NCI-H526 treated with DMSO at 0.1 percent for 48 hours (cell line): ENCODE measurements at places on chromosomes 7 and 10.
A peak's percentile ranks its signal among the peaks of the same experiment; 100 is the strongest.

GRCh38 chr10:43203448-43204041, 63.3 kb downstream of the RASGEF1A start:
- DNase-seq = peak; percentile 23

- DNase-seq = peak; percentile 48
These were observed 982 bp downstream of the COBL start for GRCh38 chr7:51315393-51316261.

GRCh38 chr10:91978585-91978984, 55.0 kb downstream of the BTAF1 start:
- no peak for DNase-seq

- no peak for DNase-seq
These were observed 210.9 kb downstream of the CREB5 start for GRCh38 chr7:28623105-28623730.

- no peak for DNase-seq
These were observed 305.1 kb upstream of the CSTF2T start for GRCh38 chr10:52004342-52004949.

- DNase-seq = peak; percentile 94
These were observed at the start of gene TASOR2 for GRCh38 chr10:5684318-5684970. Gene TASOR2, plus strand, starts transcription at chr10:5684838. Its CDS starts 35,805 bp downstream, at chr10:5720643.

DNA sequence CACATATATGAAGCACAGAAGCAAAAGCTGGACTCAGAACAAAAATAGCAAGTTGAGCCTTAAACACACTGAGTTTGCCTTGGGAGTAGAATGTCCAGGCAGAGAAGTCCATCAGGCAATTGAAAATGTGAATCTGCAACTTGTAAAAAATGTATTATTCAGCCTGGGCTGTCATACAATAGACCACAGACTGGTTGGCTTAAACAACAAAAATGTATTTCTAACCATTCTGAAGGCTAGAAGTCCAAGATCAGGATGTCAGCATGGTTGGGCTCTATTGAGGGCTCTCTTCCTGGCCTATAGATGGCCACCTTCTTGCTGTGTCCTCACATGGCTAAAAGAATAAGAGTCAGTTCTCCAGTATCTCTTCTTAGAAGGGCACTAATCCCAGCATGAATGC, 76.5 kb upstream of the CAPZA2 start:
- DNase-seq = no peak

- no peak for DNase-seq
These were observed 32.0 kb downstream of the CFAP46 start for GRCh38 chr10:132910186-132910880.

DNA sequence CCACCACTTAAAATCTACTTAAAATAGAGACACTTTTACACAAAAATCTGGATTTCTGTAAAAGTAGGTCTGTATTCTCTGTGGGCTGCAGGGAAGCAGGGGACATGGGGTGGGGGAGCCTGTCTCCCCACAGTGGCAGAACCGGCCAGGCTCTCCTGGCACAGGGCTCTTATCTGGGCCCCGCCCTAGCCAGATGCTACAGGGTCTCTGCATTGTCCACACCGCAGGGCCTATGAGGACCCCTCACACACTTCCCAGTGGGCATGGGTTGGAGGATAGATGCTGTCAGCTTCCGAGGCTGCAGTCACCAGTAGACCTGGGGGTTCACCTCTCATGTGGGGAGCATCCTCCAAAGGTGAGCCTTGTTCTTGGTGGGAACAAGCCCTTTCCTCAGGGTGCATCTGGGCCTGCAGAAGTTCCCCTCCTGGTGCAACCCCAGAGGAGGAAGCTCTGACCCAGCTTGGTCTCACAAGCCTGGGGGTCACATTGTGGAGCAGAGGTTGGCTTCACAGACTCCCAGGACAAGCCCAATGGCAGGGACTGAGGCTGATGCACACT, 15.4 kb upstream of the MYL7 start:
- no peak for DNase-seq

DNA sequence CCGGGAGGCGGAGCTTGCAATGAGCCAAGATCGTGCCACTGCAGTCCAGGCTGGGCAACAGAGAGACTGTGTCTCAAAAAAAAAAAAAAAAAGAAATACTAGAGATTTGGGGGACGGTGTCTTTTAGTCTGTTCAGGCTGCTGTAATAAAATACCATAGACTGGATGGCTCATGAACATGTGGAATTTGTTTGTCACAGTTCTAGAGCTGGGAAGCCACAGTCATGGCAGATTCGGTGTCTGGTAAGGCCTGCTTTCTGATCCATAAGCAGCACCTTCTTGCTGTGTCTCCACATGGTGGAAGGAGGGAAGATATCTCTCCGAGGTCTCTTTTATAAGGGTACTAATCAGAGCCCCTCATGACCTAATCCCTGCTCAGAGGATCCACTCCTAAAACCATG, 102.7 kb upstream of the MKLN1 start:
- no peak for DNase-seq

- no peak for DNase-seq
These were observed 124.3 kb downstream of the THSD7A start for GRCh38 chr7:11707606-11708193.

GRCh38 chr7:18287482-18287881, 208.1 kb upstream of the HDAC9 start:
- DNase-seq = no peak

DNA sequence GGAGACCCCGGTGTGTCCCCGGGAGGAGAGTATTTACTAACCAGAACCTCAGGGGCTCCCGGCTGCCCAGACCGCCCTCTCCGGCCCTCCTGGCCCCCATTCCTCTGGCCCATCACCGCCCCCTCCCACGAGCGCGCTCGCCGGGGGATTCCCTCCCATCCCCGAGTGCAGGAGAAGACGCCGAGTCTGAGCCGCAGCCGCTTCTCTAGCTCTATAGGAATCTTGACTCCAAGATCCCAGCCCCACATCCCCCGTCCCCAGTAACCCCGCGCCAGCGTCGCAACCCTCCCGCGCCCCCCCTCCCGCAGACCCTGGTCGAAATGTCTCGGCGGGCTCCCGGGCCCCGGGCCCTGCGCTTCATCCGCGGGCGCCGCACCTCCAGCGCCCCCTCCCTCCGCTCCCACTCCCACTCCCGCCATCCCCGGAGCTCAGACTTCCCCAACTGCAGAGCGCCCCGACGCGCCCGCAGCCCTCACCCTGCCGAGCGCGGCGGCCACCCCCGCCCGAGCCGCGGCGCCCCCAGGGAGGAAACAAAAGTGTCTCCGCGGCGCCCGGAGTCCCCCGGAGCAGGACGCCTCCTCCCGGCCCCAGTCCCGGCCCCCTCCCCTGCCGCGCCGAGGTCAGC, 541 bp downstream of the ELMO1 start:
- no peak for DNase-seq

GRCh38 chr7:72038022-72038732, 374.0 kb downstream of the CALN1 start:
- no peak for DNase-seq

DNA sequence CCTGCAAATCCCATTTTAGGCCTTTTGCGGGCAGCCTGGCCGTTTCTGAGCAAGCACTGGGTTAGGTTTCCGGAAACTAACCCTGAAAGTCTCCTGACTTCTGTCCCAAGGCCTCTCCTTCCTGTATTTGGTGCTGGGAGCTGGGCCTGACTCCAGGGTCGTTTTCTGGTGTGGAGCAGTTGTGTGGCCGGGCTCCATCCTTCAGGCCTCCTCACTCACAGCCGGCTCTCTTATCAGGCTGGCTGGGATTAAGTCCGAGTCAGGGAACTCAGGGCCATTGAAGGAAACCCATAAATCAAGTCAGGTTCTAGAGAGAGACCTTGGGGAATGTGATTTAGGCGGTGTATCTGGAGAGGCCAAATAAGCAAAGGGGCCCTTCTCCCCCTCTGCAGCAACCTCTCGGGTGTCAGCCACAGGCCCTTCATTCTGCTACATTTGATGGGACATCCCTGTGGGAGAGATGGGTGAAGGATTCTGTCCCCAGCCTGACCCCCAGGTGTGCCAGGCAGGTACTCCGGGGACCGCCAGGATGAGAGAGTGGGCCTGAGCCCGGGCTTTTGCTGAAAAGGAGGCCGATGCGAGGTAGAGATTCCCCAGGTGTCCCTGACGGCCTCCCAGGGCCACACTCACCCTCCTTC, 3.3 kb downstream of the GATA3 start:
- DNase-seq = no peak

DNA sequence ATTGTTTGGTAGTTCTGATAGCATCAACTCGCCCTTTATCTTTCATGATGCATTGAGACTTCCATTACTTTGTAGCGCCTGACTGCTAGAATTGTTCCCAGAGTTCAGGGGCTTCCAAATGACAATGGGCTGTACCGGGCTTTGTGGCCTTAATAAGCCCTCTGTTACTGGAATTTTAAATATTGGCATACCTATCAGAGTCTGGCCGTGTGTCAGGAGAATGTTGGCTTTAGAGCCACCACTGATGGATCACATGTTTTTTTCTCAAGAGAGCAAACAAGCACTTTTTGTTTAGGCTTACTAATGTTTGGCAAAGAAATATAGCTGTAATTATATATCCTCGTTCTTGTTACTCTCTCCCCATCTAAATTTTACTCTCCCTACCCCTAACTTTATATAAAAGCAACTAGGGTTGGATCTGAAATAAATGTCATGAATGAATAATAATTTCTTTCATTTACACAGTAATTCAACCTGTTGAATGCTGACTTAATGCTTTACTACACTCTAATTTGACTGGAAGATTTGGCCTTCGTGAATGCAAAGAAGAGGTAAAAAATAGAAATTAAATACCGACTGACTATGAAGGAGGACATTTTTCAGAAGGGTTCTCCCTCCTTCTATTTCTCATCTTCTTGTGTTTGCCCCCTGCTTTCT, 396.7 kb downstream of the AUTS2 start:
- no peak for DNase-seq

DNA sequence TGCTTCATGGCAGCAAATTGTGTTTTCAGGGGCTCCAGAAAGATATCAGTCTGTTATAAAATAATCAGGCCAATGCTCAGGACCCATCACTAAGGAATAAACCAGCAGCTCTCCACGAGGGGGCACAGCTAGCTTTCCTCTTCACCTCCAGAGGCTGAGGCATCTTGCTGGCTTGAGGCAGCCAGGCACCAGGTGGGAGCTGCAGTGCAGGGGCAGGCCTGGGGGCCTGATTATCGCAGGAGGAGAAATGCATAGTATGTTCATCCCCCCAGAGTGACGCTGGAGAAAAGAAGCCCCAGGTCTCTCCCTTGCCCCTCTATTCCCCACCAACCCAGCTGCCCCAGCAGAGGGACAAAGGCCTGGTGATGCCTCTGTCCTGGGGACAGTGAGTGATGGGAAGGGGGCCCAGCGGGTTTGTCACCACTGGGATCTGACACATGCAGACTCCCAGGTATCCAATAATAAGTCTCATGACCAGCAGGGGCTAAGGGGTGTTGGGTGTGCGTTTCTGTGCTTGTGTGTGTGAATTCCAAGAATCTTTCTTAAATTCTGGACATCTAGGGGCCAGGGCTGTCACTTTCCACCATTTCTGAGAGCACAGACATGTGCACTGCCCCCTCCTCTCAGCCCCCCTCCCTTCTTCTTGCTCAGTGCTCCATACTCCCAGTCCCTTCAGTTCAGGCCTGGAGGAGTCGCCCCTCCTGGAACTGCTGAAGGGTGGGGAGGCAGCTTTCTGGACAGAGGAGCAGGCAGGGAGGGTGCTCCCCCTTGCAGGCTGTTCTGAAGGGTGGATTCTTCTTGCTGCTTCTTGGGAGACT, 128.1 kb upstream of the FAM20C start:
- DNase-seq = no peak

DNA sequence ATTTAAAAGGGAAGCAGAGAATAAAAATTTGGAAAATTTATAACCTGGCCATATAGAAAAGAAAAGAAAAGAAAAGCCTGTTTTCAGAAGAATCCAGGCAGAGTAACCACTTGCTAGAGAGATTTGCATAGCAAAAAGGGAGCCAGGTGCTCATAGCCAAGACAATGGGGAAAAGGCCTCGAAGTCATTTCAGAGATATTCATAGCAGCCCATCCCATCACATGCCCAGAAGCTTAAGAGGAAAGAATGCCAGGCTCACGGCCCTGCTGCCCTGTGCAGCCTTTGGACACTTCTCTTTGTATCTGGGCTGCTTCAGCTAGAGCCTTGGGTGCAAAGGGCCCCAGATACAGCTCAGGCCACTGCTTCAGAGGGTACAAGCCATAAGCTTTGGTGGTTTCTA, 159.8 kb downstream of the CCDC7 start:
- no peak for DNase-seq

GRCh38 chr7:128792471-128793180, 858 bp downstream of the CCDC136 start:
- DNase-seq = no peak

DNA sequence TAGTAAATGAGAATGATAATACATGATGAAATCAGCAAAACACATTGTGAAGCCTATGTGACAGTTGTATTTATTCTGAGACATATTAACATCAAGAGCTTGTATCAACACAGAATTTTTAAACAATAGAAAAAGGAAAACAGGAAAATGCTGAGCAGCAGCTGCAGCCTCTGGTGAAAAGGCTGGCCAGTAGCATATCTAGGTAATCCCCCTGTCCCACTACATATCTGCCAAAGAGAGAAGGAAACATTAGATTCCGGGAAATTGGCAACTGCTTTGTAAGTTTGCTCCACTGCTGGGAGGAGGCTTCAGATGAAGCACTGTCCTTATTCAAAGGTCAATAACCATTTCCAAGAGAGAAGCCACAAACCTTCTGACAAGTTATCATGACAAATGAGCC, 89.4 kb downstream of the RALA start:
- no peak for DNase-seq
